ENCODE measurements at places on chromosomes 4 and X.

GRCh38 chrX:138127314-138127713 lies 561.4 kb downstream of the ZIC3 start:
- DNase-seq, result no peak

- DNase-seq, result no peak
Measured at GRCh38 chr4:136383082-136383481, 1149.2 kb downstream of the PCDH18 start.

GRCh38 chr4:35771571-35771970 lies 472.7 kb downstream of the ARAP2 start:
- DNase-seq, result no peak

DNA sequence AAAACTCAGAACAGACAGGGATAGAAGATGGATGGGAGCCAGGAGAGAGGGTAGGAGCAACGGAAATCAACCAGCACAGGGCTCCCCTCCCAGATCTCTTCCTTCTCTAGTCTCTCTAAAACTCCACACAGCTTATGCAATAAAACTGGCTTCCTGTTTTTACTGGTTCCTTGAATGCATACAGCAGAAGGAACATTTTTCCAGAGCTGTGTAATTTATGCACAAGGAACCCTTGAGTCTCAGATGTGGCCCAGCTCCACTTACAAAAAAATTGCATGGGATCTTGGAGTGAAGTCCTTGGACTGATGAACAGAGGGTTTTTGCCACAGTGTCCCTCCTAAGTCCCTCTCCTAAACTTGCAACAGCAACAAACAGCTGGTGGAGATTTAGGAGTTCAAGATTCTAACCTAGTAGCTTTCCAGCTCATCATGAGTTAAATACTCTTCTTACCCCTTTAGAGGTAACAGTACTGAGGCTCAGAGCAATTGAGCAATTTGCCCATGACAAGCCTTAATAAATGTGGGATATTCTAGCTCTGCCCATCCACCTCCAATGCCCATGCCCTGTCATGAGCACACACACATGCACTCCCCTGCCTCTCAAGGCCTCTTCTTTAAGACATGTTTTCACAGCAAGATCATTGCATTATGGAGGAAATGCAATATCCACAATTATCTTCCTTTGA lies 18.4 kb upstream of the CC2D2A start:
- DNase-seq, result no peak

GRCh38 chrX:21907260-21907659 lies 33.2 kb upstream of the SMS start:
- no peak for DNase-seq

DNA sequence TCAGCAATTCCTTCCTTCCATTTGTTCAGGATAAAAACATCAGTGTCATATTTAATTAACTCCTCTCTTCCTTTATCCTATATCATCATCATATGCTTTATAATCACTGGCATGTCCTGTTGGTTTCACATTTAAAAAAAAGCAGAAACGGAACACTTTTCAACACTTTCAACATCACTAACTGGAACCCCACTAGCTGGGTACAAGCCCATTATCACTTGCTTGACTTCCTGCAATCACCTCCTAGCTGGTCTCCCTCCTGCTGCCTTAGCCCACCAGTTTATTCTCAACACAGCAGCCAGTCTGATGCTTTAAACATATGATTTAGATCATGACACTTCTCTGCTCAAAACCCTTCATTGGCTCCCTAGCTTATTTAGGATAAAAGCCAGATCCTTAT lies 116.4 kb upstream of the LSM6 start:
- no peak for DNase-seq

DNA sequence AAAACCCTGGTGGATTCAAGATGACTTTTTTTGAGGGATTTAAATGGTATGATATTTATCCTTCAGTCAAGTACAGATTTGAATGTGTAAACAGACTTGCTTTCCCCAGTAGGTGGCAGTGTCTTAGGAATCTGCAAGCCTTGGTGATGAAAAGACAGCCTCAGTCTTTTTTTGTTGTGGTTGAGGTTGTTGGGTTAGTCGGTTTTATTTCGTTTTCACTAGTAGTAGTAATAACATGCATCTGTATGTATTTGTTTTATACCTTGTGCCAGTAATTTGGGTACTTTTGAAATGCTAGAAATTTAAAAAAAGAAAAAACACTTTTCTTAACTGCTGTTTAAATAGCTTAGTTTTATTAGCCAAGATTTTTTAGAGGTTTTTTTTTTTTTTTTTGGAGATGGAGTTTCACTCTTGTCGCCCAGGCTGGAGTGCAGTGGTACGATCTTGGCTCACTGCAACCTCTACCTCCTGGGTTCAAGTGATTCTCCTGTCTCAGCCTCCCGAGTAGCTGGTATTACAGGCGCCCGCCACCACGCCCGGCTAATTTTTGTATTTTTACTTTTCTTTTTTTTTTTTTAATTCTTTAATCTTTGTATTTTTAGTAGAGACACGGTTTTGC lies 39.2 kb downstream of the COPS4 start:
- no peak for DNase-seq

DNA sequence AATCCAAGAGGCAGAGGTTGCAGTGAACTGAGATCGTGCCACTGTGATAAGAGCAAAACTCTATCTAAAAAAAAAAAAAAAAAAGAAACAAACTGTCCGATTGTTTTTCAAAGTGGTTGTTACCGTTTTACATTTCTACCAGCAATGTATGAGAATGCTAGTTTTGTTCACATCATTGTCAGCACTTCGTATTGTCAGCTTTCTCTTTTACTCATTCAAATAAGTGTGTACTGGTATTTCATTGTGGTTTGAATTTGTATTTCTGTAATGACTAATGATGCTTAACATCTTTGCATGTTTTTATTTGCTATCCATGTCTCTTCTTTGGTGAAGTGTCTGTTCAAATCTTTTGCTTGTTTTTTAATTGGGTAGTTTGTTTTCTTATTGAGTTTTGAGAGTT lies 65.8 kb downstream of the GPR101 start:
- DNase-seq, result no peak

DNA sequence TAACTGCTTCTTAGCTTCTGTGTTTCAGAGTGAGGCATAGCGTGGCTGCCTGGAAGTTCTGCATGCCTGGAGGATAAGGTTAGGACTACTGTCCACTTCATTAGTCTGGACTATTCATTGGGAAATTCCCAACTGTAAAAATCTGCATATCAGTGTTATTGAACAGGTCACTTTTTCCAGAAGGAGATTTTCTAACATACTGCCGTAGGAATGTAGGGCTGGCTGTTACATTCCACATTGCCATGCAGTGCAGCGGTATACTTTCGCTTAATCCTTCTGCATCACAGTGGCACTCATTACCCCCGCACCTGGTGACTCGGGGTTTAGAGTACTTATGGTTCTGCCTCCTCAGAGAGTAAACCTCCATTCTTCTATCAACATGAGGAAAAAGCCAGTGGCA lies 104.6 kb downstream of the NPFFR2 start:
- no peak for DNase-seq

- DNase-seq, result no peak
Measured at GRCh38 chrX:153304988-153305736, 16.4 kb downstream of the PNMA6F start.

DNA sequence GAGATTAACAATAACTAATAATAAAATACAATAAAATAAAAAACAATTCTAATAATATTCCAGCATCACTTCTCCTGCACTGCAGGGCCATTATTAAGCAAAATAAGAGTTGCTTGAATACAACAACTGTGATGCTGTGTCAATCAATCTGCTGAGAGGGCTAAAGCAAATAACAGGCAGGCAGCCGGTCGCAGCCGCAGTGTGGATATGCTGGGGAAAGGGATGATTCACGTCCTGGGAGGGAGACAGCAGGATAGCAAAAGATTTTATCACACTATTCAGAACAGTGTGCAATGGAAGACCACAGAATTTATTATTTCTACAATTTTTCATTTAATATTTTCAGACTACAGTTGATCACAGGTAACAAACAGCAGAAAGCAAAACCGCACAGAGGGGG lies 76.5 kb upstream of the SMARCAD1 start:
- no peak for DNase-seq

- no peak for DNase-seq
Measured at GRCh38 chr4:42172128-42172790, 19.8 kb upstream of the BEND4 start.

- DNase-seq, result no peak
Measured at GRCh38 chr4:72031868-72032608, at the start of gene NPFFR2. Gene NPFFR2, plus strand, starts transcription at chr4:72032000. Its CDS starts 96,592 bp downstream, at chr4:72128592.

GRCh38 chr4:43089730-43090129 lies 197.2 kb downstream of the GRXCR1 start:
- DNase-seq, result no peak

- DNase-seq, result no peak
Measured at GRCh38 chrX:84046403-84046984, 141.5 kb downstream of the RPS6KA6 start.

DNA sequence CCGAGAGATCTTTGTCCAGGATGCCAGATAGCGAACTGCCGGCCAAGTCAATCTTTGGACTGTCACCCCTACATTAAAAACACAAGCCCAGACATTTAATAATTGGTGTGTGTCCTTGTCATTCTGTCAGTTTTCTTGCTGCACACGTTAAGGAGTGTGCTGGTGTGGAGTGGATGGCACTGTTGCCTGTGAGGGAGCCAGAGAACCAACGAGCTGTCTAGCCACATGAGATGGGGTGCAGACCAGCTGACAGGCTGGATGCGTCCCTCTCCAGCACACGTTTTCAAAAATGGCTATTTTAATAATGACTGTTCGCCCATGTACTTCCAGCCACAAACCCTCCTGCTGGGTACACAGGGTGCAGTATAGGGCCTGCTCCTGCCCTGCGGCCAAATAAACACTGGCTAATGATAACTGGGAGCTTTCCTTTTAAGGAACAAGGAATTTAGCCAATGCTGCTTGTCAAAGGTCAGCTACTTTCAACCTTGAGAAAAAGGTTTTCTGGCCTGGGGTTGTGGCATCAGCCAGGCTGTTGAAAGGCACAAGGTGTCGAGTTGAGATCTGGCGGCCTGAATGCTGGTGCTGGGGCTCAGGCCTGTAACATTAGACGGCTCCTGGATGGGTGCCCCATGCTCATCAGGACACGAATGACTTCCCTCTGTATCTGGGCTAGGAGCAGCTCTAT lies 54.0 kb upstream of the MAP3K15 start:
- no peak for DNase-seq

DNA sequence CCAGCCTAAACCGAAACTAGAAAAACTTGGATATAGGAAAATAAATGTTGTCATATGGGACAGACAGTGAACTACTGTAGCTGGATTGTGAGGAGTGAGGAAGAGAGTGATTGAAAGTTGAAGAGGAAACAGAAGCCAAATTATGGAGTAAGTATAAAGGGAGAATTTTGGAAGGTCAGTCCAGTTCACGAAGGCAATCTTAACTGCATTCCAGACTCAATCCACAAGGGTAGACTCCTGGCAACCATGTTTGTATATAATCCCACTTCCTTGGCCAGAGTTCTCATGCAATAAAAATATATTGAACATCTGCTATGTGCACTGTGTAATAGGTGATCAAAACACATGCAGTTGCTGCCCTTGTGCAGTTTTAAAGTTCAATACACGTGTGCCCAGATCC lies 58.6 kb upstream of the CAMK2D start:
- no peak for DNase-seq

DNA sequence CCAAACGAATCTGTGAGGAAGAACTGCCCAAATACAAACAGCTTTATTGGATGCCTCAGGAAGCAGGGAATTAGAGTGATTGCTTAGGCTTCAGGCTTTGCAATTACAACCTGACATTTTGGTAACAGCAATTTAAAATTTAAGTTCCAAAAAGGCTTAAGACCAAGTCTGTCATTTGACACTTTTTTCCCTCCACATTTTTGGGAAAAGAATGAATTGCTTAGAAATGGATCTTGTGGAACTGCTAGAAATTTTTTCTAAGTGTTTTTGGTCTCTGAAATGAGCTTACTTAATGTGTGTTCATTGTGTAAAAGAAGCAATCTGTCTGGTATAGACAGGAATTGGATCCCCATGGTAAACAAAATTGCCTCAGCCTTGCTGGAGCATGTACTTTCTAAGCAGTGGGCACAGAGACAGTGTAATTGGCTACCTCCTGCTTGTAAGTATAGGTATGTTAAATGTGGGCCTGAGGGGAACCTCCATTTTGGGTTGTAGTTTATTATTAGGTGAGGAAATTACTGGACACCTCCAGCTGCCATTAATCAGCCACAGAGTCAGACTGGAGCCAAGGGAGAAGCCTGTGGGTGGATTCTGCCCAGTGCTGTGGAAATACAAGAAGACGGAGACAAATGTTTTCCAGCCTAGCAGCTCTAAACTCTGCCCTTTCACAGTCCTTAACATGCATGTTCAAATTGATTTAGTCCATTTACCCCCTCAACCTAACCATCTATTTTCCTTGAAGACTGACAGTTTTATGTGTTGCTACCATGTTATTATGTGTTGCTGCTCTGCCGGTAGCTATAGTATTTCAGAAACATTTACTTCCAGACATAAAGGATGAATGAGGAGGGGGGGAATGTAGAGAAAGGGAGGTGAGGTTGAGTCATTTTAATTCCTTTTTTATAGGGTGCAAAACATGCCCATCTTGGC lies 473.0 kb downstream of the SPRY1 start:
- no peak for DNase-seq

DNA sequence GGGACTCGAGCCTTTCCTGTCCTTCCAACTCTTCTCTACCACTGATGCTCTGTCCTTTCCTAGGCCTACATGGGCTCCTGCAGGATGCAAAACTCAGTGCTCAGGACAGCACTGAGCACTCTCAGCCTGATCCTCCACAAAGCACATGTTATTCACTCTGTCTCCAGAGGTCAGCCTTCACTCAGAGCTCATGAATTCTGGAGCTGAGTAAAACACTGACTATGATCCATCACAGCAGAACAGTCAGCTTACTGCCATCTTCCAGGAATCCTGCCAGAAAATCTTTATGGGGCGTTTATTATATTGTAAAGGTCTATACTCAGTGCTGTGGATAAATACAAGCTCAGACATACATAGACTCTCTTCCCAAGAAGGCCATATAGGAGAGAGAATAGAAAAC lies 121.5 kb upstream of the CPEB2 start:
- no peak for DNase-seq
